ENCODE measurements at places on chromosomes 6 and 20.

DNA sequence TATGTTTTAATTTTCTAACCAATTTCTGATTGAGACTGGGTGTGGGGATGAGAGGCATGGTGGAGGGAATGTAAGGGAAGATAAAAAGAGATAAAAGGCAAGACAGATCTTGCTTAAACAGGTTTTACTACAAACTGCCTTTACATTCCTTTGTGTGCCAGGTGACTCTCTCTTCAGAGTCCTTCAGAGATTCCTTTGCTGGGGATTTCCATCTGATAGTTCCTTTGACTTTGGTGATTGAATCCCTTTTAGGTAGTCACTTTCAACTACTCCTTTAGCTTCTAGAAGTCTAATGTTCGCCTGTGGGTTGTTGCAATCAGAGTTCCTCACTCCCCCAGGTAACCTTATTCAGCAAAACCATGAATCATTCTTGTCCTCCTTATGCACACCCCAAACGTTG, 283.3 kb upstream of the MANEA start:
- DNase-seq: no peak

GRCh38 chr6:80321011-80321410, 214.5 kb downstream of the BCKDHB start:
- DNase-seq: no peak

GRCh38 chr6:38678178-38678760, 24.7 kb downstream of the GLO1 start:
- no peak for DNase-seq

- no peak for DNase-seq
Measured at GRCh38 chr20:61744691-61745396, 320.8 kb downstream of the TAF4 start.

DNA sequence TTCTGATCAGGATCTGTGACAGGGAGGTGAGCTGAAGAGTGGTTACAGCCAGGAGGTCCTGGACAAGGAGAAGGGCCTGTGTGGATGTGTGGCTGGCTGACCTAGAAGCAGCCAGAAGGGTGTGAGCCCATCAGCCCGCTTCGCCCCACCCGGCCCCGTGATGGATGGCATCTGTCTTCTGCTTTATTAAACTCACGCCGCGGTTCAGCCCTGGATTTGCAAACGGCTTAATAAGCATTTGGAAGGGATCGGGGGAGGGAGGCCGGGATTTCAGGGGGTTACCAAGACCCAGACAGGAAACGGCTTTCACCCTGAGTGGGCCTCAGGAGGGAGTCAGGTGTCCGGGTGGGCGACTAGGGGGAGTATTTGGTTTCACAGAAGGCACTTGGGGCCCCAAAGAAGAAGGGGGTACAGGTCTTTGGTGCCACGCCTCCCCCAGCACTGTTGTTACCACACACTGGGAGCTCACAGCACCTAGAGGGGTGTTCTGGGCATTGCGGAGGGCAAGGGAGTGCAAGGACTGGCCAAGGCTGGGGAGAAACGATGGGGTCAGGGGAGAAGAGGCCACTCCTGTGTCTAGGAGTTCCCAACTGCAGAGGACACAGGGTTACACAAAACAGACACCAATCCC, 53.8 kb upstream of the FOXP4 start:
- no peak for DNase-seq

GRCh38 chr20:41510847-41511450, 107.2 kb downstream of the CHD6 start:
- DNase-seq: no peak

DNA sequence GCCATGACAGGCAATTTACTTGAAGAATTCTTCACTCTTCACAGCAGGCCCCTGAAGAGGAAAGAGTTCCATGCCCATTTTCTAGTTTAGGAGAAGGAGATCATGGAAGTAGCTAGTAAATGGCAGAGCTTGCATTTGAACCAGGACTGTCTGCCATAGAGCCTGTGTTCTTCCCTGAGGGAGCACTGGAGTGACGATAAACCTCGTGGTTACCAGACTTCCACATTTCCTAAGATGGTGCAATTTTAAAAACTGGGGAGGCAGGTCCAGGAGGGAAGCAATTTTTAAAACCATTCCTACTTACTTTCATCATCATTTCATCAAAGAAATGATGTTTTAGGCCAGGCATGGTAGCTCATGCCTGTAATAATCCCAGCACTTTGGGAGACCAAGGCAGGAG, 36.8 kb downstream of the STK35 start:
- no peak for DNase-seq

- no peak for DNase-seq
Measured at GRCh38 chr6:96760153-96760687, 77.1 kb downstream of the GPR63 start.

GRCh38 chr6:87501809-87502572, 29.2 kb downstream of the SLC35A1 start:
- no peak for DNase-seq

- DNase-seq: no peak
Measured at GRCh38 chr6:10391299-10391630, 23.6 kb downstream of the TFAP2A start.

GRCh38 chr6:14135893-14136539, 18.4 kb downstream of the CD83 start:
- DNase-seq: no peak

DNA sequence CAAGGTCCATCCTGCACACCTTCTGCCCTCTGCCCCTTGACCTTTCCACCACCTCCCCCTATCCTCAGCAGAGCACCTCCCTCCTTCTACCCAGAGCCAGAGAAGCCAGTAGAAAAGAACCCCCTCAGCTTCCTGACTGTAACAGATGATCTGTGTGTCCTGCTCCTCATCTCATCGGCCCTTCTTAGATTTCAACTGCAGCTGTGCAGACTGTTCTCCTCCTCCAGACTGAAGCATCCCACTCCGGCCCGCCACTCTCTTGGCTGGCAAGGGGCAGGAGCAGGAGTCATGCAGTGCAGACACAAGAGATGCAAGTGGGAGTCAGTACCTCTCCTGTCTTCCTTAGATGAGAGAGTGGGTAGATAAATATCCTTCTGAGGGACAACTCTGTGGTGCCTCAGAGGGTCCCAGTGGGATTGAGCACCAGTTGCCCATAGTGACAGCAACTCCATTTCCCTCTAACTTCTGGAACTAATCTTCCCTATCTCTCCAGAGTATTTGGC, 163.5 kb upstream of the MLN start:
- no peak for DNase-seq

DNA sequence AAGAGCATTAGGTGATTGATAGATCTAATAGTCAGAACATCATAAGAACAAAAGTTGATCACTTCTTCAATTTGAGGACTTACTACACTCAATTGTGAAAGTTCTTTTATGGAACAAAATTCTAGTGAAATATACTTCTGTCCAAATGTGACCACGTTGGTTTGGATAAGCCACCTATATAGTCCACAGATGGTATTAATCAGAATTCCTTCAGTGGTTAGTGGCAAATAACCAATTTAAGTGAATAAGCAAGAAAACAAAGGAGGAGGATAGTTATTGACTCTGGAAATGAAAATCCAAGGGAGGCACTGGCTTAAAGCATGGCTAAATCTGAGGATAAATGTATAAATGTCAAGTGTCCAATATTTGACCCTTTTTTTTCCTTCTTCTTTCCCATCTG, 268.5 kb upstream of the MARCKS start:
- no peak for DNase-seq

DNA sequence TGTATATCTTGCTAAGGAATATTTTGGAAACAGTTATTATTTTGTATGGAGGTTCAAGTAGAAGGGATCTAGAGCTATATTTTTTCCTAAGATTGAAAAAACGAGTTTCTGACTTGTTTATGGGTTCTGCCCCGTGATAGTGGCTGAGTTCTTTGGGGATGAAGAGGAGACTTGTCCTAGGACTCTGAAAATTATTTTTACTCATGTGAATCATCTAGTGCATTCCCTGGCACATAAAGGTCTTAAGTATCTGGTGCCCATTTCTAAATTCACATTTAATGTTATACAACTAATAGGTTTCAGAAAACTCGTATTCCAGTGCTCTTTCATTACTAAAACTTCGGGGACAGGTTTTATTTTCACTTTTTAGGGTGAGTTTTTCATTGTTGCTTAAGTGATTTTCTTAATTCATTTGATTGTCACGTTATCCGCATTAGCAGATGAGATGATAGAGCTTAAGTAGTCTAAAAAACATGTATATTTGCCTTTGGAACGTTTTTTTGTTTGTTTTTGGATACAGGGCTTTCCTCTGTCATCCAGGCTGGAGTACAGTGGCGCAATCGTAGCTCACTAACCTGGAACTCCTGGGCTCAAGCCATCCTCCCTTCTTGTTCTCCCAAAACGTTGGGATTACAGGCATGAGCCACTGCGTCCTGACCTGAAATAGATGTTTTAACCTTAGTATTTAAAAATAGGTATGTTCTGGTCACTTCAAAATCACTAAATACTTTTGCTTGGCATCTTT, 2.1 kb downstream of the NFYA start:
- no peak for DNase-seq

- no peak for DNase-seq
Measured at GRCh38 chr20:23690581-23690980, 1.7 kb upstream of the CST4 start.

DNA sequence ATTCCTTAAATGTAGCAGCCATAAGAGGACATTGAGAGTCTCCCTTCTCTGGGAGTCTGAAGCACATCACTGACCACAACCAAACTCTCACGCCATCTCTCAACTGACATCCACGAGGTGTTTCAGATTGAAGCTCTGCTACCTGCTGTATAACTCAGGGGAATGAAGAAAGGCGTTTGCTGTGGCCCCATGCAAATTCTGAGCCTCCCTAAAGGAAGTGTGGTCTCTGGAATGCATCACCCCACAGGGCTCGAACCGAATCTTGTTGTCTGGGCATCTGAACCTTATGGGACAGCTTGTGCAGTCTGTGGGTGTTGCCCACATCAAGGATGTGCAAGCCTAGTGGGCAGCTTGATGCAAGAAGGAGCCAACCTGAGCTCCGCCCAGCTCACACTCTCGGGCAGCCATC, 10.9 kb downstream of the PMEPA1 start:
- DNase-seq: no peak

GRCh38 chr6:53238311-53238710, 89.7 kb upstream of the GCM1 start:
- no peak for DNase-seq

GRCh38 chr6:16433338-16433890, 195.0 kb downstream of the GMPR start:
- DNase-seq: no peak

DNA sequence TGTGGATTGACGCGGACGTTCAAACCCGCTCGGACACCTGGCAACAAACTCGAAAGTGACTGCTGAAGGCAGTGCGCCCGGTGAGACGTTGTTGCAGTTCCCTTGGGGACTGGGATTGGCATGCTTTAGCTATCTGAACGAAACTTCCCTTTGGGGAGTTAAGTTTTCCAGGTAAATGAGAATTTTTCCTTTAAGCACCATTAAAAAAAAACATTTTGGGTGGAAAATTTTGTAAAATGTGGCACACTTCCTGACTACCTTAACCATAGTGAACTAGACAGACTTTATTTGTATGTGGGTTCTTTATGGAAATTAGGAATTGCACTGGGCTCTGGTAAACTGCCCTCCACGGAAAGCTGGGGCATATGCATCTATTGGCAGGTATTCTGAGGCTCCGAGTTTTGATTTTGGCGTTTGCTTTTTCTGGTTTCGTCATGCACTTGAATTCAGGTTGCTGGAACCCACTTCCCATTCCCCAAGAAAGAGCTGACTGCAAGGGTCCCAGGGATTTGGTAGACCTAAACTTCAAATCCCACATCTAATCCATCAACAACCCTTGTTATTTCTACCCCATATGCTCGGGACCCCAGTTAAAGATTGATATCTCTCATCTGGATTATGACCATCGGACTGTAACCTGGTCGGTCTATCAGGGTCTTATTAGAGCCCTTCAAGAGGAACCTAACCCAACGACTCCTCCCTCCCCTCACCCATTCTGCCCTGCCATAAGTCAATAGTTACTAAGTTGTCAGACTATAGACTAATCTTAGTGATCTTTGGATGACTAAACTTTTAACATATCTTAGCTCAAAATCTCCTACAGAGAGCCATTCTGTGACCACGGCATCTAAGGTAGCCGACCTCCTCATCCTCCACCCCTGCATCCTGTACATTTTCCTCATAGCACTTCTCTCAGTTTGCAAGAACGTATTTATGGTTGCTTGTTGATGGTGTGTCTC, 800 bp upstream of the DYNLT1 start:
- no peak for DNase-seq

DNA sequence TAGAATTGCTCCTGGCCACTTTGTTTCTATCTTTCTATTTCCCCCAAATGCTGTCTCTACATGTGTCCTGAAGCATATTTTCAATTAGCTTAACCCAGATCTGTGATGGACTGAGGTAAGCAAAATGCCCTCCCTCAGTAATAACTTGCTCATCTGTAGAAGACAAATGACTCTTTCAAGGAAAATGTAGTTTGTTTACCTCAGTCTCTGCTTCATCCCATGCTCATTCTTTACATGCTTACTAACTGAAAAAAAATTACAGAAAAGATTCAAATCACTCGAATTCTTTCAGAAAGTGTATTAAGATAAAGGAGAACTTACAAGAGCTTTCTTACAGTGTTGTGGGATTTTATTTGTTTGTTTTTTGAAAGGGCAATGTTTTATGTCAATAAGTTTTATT, 531.1 kb downstream of the LMBRD1 start:
- no peak for DNase-seq

DNA sequence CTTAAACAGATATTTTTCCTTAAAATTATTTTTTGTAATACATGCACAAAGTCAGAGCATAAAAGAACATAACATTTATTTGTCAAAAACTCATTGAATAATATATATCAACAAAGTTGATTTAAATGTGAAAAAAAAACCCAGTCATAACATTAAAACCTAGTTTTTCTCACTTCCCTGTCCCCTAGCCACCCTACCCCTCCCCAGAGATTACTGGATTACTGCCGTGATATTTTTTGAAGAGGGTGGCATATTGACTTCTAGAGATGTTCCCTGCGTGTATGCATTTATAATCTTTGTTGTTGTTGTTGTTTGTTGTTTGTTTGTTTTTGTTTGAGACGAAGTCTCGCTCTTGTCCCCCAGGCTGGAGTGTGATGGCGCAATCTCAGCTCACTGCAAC, 52.4 kb upstream of the ARMC2 start:
- no peak for DNase-seq

DNA sequence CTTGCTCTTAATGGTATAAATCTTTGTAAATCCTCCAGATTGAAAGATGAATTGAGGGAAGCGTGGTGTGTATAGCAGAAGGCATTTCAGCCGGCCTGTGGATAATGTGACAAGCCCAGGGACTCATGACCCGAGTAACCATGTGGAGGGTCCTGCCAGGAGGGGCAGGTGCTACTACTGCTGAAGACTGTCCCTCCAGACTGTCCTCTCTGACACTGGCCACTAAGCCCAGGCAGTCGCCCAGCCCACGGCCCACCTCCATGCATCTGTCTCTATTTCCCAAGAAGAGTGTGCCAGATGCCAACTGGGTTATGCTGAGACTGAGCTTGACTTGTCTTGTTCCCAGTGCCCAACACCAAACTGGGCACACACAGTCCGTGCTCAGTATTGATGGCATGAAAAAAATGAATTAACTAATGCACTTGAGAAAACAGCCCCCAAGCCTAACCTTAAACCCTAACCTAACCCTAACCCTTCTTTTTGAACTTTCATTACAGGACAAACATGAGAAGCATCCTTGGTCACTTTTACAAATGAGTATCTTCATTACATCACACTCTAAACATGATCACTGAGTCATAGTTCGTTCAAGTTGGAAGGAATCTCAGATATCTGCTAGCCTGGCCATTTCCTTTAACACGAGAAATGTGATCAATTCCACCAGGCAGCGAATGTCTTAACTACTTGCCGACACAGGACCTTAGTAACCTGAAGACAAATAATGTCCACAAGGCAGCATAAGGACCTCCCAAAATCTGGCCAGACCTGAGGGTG, 182.2 kb upstream of the RREB1 start:
- DNase-seq: no peak

Measured in stimulated activated CD8-positive, alpha-beta memory T cell treated with anti-CD3 and anti-CD28 coated beads, Interleukin-2, amount 100 ng/mL, for 1 hour (primary cell).